Chondrocyte (in vitro differentiated cells): ENCODE measurements at places on chromosomes 6 and 20. TPM values are rescaled to one million over a fixed set of nuclear protein-coding genes. Genes with fewer than 3 reads are reported as not detected.

GRCh38 chr20:5886788-5887187 lies 63.5 kb downstream of the TRMT6 start:
- no peak for DNase-seq

- DNase-seq: no peak
Measured at GRCh38 chr6:98579079-98579478, 255.3 kb upstream of the POU3F2 start.

DNA sequence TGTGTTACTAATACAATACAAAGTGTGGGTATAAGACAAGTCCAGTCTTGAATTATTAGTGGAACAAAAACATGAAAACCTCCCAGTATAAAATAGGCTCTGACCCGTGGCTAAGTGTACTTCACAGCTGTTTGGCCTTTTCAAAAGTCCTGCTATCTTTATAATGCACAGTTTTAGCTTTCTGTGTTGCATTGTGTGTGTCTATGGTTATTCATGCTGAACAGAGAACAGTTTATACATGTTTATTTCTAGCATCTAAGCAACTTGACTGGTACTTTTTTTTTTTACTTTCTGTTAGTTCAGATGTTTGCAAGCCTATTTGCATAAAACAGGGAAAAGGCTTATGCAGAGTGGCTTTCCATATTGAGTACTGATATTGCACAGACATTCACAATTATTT lies 119.2 kb upstream of the CCN2 start:
- DNase-seq: no peak

GRCh38 chr6:80234401-80234800 lies 127.9 kb downstream of the BCKDHB start:
- DNase-seq: no peak

MDFI gene
- 31.8 to 62.6 TPM (median 33.7 TPM) in 3 replicates for total RNA-seq

MYBL2 gene
- 14.6 to 16.8 TPM (median 15.7 TPM) in 3 replicates for total RNA-seq

LAMP5 gene
- 2.5 to 2.9 TPM (median 2.6 TPM) in 3 replicates for total RNA-seq

DNA sequence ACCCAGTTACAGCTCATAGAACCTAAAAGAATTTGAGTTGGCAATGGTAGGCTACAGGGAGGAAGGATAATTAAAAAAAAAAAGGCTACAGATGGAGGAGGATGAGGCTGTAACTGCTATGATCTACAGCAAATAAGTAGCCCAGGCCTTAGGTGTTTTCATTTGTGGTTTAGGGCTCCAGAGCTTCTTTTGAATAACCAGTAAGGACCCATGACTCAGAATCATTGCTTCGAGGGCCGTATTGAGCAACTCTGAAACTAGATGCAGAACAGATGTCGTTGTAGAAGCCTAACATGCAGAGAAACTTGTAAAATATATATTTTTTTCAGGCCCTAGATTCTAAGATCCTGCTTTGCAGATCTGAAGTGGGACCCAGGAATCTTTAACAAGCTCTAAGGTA lies 19.0 kb upstream of the ASIP start:
- DNase-seq: no peak

DNA sequence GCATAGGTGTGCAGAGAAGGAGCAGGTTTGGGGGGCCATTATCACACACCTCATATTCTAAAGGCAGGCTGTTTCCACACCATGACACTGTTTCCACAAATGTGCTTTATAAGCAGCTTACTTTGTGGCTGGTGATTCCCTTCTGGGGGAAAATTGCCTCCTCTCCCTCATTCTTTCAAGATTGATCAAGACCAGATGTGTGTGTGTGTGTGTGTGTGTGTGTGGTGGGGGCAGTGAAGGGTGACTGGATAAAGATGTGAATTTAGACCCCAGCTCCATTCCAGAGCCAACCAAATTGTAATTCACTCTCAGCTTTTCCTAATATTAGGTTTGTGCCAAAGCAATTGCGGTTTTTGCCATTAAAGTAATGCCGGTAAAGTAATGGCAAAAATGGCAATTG lies 45.6 kb downstream of the EDN3 start:
- DNase-seq: no peak

GRCh38 chr6:100470422-100471120 lies 5.8 kb upstream of the SIM1 start:
- DNase-seq: no peak

XKR7 gene
- 0.02 TPM in 1 of 3 replicates, not detected in the others for total RNA-seq

DNA sequence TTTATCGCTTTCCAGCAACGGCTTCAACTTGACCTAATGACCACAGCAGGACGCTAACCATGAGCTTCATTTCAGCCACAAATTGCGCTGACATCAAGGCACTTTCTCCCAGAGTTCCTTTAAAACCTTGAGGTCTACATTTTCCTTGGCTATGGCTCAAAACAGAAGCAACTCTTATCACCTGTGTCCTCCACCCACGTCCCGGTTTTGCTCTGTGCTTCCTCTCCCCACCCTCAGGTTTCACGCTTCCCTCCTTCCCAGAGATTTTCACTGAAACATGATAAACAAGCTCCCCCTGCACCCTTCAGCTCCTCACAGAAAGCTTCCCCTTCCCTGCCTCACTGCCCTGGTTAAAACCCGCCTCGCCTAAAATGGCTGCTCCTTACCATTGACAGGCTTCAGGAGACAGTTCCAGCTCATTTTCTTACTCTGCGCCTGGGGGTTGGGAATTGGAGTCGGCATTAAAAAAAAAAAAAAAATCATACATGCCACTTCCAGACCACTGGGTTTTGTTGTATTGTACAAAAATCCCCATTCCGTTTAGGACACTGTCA lies 229.5 kb downstream of the UBE3D start:
- DNase-seq: no peak

GRCh38 chr20:2700913-2701620 lies 8.5 kb downstream of the EBF4 start:
- peak; percentile 86 for DNase-seq

ABHD16B gene
- total RNA-seq: not detected in 3 replicates

DNA sequence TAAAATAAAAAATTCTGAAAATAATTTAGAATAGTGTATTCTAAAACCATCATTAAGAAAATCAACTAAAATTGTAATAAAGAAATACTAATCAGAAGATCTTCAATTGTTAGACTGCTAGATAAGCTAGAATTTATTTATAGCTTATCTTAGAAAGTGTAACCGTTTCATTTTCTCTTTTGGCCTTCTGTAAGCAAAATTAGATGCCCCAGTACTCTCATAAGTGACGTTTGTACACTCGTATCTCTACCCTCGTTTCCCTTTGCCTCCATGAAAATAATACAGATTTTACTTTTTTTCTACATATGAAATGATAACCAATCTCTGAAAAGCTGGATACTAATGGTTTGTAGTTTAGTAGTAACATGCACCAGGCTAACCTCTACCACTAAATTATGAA lies 19.8 kb downstream of the DSE start:
- no peak for DNase-seq

VGLL2 gene
- not detected in 3 replicates for total RNA-seq

DST gene
- total RNA-seq: 160 to 273 TPM (median 168 TPM) in 3 replicates

DNA sequence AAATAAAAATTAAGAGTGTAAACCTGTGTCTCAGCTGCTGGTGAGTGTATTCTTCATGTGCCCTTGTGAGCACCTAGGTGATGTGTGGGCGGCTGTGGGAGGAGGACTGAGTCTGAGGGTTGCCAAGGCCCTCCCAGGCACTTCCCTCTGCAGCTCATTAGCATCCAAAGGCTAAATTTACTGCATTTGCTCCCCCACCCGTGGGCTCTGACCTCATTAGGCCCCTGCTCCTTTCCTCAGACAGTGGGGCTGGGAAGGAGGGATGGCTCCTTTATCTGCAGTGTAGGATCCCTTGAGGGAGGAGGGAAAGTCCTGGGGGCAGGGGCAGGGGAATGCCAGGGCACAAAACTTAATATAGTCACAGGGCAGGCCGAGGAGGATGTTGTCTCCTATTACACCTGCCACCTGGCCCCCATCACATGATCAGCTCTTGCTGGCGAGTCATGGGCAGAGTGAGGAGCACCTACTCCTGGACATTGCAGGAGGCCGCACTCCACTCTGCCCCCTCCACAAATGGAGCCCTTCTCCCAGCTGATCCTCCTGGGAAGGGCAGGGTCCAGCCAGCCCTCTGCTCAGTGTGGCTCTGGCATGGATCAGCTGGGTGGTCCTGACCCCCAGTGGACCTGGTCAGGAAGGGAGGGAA lies 133.2 kb downstream of the MRPL14 start:
- peak; percentile 51 for DNase-seq

GRCh38 chr20:59195316-59195993 lies 31.8 kb downstream of the ZNF831 start:
- no peak for DNase-seq

DNA sequence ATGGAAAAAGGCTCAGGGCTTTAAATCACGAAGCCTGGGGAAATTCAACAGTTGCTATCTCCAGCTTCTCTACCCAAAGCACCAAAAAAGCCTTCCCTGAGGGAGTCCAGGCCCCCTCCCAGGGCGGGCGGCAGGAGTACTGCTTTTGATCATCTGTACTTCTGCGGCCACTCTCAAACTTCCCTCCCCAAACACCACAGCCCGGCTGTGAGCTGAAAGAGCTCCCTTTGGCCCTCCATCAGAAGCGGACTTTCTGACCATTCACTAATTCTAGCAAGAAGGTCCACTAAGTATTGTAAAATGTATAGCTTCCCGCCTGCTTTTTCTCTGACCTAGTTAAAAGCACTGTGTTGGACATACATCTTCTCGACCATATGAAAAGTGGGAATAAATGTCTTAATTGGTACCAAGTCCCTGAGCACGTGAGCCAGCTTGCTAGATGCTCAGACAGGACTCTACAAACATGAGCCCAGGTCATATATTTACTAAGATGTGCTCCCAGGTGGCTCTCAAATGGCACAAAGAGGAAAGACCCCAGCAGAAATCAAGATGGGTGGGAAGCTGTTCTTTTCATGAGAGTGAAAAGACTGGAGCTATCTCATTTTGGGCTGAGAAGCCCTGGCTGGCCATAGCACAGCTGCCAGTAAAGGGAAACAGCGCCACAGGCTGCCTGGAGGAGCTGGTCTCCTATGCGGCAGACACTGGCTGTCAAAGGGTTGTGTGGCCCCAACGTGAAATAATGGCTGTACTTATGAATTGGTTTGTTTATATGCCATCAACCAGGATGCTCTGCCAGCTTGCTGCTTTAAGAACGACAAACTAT lies 58.6 kb downstream of the GFOD1 start:
- DNase-seq: no peak

- no peak for DNase-seq
Measured at GRCh38 chr6:111765763-111766162, 107.5 kb downstream of the FYN start.

GRCh38 chr6:116036075-116036773 lies 24.5 kb downstream of the FRK start:
- DNase-seq: no peak

DNA sequence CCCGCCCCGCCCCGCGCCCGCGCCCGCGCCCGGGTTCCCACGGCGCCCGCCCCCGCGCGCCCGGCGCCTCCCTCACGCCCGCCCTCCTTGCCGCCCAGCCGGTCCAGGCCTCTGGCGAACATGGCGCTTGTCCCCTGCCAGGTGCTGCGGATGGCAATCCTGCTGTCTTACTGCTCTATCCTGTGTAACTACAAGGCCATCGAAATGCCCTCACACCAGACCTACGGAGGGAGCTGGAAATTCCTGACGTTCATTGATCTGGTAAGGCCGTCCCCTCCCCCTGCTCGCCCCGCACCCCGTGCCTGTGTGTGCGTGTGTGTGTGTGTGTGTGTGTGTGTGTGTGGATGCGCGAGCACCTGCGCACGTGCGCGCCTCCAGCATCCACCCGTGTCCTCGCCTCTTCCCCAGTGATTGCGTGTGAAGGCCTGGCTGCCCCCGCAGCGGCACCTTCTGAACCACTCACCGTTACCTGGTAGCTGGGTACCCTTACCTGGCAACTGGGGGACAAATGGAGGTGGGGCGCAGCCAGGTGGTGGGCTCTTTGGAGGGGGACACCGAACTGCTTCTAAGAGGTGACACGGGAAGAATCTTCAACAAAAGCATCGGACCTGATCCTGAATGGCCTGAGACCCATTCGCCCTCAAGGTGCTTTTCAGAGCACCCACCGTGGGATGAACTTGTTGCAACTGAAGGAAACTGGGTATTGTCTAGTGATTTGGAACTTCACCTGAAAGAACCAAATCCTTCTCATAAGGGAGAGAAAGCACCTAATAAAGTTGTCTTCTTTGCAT lies at the start of gene AIG1:
Gene AIG1, plus strand, starts transcription at position 84 of the 791 bp plus-strand sequence. Its CDS starts 37 bp downstream, at position 121.
- DNase-seq: peak; percentile 79

DNA sequence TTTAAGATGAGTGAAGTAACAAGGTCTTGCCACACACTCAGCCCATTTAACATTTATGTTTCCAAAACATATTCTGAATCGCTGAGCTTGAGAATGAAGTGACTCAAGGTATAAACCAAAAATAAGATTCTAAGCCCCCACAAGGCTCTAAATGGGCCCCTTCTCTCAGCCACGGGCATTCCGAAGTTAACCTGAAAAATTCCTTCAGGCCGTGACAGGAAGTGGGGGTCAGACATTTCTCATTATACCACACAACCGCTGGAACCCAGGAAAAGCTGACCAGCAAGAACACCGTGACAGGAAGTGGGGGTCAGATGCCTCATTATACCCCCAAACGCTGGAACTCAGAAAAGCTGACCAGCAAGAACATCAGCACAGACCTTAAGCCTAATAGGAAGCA lies 247.9 kb downstream of the ERMARD start:
- no peak for DNase-seq

DNA sequence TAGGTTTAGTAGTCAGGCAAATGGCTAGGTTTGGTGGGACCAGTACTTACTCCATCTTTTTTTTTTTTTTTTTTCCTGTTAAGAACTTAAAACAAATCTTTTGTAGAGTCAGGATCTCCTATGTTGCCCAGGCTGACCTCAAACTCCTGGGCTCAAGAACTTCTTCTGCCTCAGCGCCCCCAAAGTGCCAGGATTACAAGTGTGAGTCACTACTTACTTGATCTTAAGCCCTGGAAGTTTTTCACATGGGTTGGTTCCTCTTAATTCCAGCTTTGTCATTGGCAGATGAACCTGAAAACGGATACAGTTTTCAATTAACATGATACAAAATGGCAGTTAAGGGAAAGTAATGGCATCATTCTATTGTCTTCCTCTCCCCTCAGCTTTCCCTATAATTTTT lies 179.4 kb upstream of the JAG1 start:
- DNase-seq: no peak

GRCh38 chr20:58251348-58251978 lies 23.0 kb upstream of the ANKRD60 start:
- DNase-seq: no peak

DNA sequence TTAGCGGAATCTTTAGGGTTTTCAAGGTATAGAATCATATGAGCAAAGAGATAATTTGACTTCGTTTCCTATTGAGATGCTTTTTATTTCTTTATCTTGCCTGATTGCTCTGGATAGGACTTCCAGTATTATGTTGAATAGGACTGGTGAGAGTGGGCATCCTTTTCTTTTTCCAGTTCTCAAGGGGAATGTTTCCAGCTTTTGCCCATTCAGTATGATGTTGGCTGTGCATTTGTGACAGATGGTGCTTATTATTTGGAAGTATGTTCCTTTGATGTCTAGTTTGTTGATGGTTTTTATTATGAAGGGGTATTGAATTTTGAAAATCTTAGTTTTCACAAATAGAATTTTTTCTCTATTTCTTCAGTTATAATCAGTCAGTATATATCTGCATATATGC lies 656.6 kb upstream of the MAP3K7 start:
- no peak for DNase-seq

- no peak for DNase-seq
Measured at GRCh38 chr20:54345301-54345724, 130.1 kb upstream of the DOK5 start.

HSPA12B gene
- 0.10 to 0.26 TPM in 2 of 3 replicates, not detected in the other for total RNA-seq
